ENCODE measurements at places on chromosomes 6 and 20.

- DNase-seq: no peak
Measured at GRCh38 chr20:21526776-21527175, 12.9 kb upstream of the NKX2-2 start.

GRCh38 chr20:50146732-50147662 lies 6.5 kb downstream of the PEDS1 start:
- DNase-seq: peak; percentile 46

DNA sequence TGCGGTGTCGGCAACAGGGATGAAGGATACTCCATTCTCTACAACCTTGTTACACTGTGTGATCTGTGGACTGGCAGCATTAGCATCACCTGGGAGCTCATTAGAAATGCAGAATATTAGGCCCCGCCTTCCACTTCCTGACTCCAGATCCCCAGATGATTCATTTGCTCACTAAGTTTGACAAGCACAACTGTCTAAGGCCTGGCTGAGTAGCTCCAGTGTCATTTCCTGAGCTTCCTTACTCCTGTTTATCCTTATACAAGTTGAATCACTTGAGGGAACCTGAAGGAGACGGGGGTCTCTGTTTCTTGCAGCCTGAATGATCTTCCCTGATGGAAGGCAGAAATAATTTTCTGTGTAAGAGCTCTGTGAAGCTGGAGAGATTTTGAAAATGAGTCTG lies 32.7 kb upstream of the PROKR2 start:
- DNase-seq: peak; percentile 61

- no peak for DNase-seq
Measured at GRCh38 chr6:3022765-3023662, 23.3 kb downstream of the NQO2 start.

DNA sequence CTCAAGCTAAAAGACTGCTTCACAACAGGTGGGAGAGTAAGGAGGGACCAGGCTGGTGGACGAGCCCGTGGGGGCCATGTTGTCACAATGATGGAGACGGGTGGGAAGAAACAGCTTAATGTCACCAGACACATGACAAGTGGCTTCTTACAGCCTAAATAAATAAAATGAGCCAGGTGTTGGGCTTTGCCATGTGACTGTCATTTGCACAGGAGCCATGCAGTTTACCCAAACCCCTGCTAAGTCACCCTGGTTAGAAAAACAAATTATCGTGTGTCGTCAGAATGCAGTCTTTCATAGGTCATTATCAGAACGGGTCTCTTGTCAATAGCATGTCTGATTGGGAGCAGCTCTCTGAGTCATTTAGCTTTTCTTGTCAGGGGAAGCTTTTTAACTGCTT lies 18.5 kb downstream of the BTBD3 start:
- DNase-seq: no peak

GRCh38 chr20:47241345-47241781 lies 115.1 kb downstream of the ZMYND8 start:
- DNase-seq: peak; percentile 84

Data from LHCN-M2 (cell line).